ENCODE measurements at places on chromosomes 4 and X.
A peak's percentile ranks its signal among the peaks of the same experiment; 100 is the strongest.

DNA sequence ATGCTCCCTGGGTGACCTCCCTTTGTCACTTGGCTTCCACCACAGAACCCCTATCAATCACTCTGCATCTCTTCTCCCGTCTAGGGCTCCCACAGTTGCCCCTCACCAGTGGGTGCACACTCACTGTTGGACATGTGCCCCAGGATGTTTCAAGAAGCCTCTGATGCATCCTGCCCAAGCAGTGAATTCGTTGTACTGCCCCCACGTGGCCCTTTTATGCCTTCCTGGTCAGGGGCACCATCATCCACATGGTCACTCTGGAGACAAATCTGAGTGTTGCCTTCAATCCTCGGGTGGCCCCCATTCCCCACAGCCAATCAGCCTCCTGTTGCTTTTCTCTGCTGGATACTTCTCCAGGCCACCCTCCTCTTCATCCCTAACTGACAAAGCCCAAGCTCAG lies 12.2 kb downstream of the ITIH6 start:
- no peak for DNase-seq

GRCh38 chr4:4754641-4755040 lies 104.8 kb upstream of the MSX1 start:
- DNase-seq = no peak

DNA sequence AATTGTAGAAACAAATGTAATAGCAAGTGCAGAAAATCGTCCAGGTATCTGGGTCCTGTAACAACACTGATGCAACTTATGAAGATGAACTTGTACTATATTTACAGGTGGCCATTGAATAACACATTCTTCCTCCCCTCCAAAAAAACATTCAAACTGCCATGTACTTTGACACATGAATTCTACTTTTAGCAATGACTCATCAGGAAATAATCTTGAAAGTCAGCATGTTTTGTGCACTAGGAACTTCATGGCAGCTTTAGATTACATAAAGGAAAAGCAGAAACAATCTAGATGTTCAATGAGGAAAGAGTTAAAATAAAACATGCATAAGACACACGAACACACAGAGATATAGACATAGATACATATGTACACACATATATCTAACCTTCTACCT lies 2.5 kb downstream of the PABPC1L2A start:
- no peak for DNase-seq

DNA sequence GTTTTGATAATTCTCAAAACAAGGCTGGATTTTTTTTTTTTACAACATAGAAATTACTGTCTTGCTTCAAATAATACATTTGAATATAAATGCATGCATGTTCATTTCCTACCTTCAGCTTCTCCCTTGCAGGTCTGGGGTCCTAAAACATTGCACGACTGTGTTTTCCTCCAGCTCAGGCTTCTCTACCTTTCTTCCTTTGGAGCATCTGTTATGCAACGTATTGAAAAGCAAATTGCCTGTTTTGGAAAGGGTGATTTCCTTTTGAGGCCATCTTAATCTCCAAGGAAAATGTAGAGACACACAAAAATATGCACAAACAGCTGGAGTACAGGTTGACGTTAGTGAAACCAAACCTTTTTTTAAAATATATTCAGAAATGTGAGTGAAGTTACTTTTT lies 115.6 kb upstream of the TLL1 start:
- no peak for DNase-seq

- DNase-seq = no peak
These were observed 62.1 kb downstream of the FUNDC1 start for GRCh38 chrX:44480591-44480990.

DNA sequence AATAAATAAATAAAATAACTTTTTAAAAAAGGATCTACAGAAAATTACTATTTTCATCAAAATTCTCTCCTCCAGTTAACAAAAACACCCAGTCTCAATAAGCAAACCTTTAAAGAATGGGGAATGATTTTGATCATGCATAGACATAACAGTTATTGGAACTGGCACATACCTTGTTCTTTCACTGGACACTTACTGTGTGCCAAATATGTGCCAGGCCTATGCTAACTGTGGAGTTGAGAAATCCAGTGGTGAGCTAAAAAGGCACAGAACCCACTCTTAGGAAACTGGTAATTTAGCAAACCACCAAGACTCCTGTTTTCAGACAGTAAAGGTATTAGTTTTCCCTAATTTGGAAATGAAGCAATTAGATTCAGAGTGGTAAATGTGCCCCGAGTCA lies 39.1 kb downstream of the CLOCK start:
- no peak for DNase-seq

DNA sequence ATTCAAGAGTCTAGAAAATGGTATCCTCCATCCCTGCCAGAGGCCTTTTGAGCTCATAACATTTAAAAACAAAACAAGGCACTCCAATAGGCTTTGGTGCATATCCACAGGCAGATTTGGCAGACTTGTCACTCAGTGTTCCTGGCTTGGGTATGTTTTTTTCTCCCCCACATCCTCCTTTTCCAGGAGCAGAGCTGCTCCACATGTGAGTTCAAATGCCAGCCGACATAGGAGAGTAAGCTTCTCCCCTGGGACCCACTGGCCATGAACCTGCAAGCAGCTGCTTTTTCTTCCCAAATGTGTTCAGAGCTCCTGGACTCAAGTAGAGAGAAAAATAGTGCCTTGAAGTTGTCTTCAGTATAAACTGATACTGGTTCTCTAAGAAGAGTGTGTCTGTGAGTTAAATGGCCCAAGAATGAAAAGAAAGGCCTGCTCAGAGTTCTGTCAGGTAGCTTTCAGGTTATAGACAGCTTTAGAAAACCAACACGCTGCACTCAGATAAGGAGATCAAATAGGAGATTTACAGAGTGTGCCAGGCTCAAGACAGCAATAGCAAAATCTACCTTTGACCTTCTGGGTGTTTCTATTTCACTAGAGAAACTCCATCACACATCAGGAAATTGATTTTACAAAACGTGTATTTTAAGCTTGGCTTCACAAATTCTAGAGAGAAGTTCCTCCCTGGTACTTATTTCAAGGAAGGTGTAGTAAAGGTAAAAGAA lies 162.5 kb upstream of the GALNT7 start:
- DNase-seq = no peak

- DNase-seq = no peak
These were observed 10.7 kb upstream of the PASD1 start for GRCh38 chrX:151552743-151553142.

DNA sequence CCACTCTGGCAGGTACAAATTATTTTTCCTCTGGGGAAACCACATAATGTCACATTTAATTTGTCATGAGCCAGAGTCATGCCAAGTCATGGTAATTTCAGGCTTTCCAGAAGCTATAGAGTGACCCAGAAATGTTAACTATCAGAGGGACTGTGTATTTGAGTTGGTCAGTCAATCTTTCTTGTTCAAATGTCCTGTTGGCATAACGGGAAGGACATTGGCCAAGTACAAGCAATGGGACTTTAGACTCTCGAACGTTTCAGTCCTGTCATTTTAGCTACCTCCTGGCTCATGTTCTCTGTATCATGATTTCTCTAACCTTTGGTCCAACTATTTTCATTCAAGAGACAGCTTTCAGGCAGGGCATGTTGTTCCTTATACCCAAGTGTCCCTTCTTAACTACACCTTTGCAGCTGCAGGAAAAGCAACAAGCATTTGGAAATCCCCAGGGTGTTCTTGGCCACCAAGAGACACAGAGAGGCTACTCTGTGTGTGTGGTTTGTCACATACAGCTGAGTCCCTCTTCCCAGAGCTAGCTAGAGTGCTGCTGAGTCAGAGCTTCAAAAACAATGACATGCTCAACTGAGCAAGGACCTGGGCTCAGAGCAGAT lies 142.6 kb downstream of the EGF start:
- peak; percentile 13 for DNase-seq

- DNase-seq = no peak
These were observed 42.4 kb upstream of the ATP6AP2 start for GRCh38 chrX:40538406-40538805.

DNA sequence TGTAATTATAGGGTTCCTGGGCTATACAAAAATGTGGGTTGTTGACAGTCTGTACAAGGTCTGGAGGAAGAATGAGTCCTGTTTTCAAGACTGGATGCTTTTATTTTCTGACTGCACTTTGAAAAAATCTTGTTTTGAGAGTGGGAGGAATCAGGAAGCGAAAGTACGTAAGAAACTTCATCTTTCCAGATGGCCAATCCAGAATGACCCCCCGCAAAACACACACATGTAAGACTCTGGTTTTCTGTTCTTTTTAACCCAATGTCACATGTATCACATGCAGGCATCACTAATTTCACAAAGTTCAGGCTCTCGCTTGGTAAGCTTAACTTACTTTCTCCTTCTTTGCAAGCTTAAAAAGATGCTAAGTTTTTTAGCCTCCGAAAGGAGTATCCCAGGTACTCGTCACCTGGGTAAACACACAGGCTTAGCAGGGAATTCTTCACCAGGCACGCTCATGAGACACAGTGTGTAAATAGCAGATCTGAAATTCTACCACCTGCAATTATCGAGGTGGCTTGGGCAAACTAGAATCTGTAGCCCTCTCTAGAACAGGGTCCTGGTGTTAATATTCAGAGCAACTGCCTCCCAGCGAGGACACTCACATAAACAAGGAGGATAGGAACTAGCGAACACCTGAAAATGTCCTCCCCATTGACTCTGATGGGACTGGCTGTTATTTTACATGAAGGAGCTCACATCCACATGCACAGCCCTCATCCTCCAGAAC lies 90.7 kb downstream of the NSUN7 start:
- DNase-seq = no peak

DNA sequence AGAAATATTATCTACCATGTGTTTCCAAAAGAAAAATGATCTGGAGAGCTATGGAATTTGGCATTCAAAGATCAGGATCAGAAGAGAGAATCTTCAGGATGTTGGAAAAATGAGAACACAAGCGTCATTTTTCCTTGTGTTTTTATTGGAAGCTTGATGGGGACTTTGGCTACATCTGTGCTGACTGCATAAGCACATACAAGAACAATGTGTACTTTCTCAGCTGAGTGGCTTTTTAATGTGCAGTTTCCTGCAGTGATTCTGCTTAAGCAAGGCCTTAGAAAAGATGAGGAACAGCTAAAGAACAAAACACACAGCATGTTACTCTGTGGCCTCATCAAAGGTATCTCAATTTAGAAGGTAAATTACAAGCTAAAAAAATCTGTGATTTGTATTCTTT lies 1039.9 kb downstream of the GLUD2 start:
- no peak for DNase-seq

GRCh38 chr4:80073473-80074008 lies 512 bp upstream of the ANTXR2 start:
- DNase-seq = no peak

GRCh38 chr4:113957956-113958355 lies 21.5 kb downstream of the ARSJ start:
- DNase-seq = no peak

GRCh38 chr4:5971078-5971450 lies 47.2 kb downstream of the C4orf50 start:
- no peak for DNase-seq

- no peak for DNase-seq
These were observed 16.7 kb upstream of the LHFPL1 start for GRCh38 chrX:112696481-112696880.

- no peak for DNase-seq
These were observed 127.1 kb downstream of the SLC7A11 start for GRCh38 chr4:138115053-138115452.

DNA sequence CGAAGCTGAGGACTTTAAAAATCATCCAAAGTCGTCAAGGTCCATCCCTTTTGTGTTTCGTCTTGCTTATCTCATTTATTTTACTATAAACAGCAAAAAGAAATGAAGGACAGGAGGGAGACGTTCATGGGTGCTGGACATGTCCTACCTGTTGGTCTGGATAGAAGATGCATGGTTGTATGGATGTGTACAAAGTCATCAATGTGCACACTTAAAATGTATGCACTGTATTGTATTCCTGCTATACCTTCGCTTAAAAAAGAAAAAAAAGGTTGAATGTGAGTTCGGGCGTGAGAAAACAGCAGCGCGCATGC lies 313 bp upstream of the BLOC1S4 start:
- no peak for DNase-seq

- no peak for DNase-seq
These were observed 678.1 kb downstream of the FAT4 start for GRCh38 chr4:125992891-125993290.

DNA sequence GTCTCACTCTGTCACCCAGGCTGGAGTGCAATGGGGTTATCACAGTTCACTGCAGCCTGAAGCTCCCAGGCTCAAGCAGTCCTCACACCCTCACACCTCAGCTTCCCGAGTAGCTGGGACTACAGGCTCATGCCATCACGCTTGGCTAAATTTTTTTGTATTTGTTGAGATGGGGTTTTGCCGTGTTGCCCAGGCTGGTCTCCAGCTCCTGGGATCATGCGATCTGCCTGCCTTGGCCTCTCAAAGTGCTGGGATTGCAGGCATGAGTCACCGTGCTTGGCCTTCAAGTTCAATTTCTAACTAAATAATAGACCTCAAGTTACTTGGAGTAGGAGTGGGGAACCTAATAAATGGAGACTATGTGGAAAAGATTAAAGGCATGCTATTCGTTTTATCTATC lies 48.9 kb downstream of the MND1 start:
- DNase-seq = peak; percentile 43

DNA sequence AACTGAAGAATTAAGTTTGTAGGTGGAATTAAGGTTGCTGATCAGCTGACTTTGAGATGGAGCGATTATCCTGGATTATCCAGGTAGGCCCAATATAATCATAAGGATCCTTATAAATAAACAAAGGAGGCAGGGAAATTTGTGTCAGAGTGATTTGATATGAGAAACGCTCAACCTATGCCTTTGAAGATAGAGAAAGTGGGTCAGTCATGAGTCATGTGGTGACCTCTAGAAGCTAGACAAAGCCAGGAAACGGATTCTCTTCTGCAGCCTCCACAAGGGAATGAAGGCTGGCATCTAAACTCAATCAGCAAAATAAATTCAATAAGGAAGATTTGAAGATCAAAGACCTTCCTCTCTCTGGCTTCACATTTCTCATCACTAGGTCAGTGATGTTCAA lies 41.5 kb upstream of the SMIM10 start:
- no peak for DNase-seq

GRCh38 chr4:1786544-1787362 lies 6.3 kb upstream of the FGFR3 start:
- DNase-seq = no peak

Data from AG08395 (cell line).